T-cell (primary cell): ENCODE measurements at places on chromosomes 16 and 17. TPM values are rescaled to one million over a fixed set of nuclear protein-coding genes. Genes with fewer than 3 reads are reported as not detected.

Gene CFAP97D1
- not detected for total RNA-seq

Gene PPL
- total RNA-seq: not detected

Gene BRCA1
- 5.5 TPM for total RNA-seq

Gene VPS35
- 54.4 TPM for total RNA-seq

Gene MEIOB
- not detected for total RNA-seq

Gene SMIM22
- total RNA-seq: not detected

- DNase-seq: no peak
Observed at GRCh38 chr17:29179232-29180033, 765 bp downstream of the MYO18A start.

DNA sequence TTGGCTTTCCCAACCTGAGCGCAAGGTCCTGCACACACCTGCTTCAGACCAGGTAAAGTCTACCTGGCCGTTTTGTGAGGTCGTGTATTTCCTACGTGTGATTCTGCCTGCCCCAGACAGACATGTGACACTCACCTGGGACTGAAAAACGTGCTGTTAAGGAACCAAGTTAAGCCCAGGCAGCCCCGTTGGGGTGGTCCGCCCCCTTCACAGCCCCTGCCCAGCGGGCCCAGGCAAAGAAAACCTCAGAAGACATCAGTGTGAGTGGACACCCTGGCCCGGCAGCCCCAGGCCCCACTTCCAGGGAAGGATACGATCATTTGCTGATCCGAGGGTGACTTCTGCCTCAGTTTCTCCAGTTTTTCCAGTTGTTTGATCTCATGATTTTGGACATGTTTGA, 4.7 kb downstream of the CIBAR2 start:
- DNase-seq: no peak

GRCh38 chr16:75203667-75204409, 3.1 kb downstream of the CTRB2 start:
- no peak for DNase-seq

- DNase-seq: no peak
Observed at GRCh38 chr17:80872501-80873306, 118.9 kb upstream of the CHMP6 start.
